HFFc6 (cell line): ENCODE measurements at places on chromosomes 2 and 18. TPM values are rescaled to one million over a fixed set of nuclear protein-coding genes. Genes with fewer than 3 reads are reported as not detected.
A peak's percentile ranks its signal among the peaks of the same experiment; 100 is the strongest.

GRCh38 chr2:67216103-67216502 is 181.0 kb upstream of the ETAA1 start:
- no peak for DNase-seq

GRCh38 chr2:118493213-118493612 is 354.2 kb downstream of the EN1 start:
- DNase-seq: no peak

The EVX2 gene
- 0.04 TPM in 1 of 3 replicates, not detected in the others for total RNA-seq

- DNase-seq: no peak
Measured at GRCh38 chr2:54866868-54867267, 143.4 kb downstream of the EML6 start.

- peak; percentile 90 for DNase-seq
Measured at GRCh38 chr2:113886479-113887008, 3.3 kb upstream of the ACTR3 start.

DNA sequence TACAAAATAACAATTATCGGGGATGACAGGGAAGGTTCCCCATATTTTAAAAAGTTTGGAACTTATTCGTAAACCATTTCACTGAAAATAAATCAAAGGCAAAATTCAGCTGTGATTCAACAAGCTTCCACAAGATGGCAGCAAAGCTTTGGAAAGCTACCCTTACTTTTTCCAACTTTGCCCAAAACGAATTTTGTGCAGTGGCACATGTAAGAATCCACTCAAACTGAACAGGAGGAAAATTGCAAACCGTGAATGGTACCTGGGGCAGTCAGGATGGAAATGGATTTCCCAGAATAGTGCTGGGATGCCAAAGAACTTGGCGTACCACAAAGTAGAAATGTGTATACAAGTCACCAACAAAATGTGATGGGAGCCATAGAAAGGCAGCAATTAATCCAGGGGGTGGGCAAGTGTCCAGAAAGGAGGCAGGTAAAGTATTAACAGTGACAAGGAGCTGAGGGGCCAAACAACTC is 10.7 kb downstream of the RPL31 start:
- DNase-seq: peak; percentile 47

- no peak for DNase-seq
Measured at GRCh38 chr2:203437511-203437910, 97.6 kb downstream of the RAPH1 start.

GRCh38 chr2:129910446-129911362 is 68.8 kb upstream of the RAB6C start:
- no peak for DNase-seq
